ENCODE measurements at places on chromosomes 5 and 9. TPM values are rescaled to one million over a fixed set of nuclear protein-coding genes. Genes with fewer than 3 reads are reported as not detected.
A peak's percentile ranks its signal among the peaks of the same experiment; 100 is the strongest.

- no peak for DNase-seq
Measured at GRCh38 chr9:87569008-87569509, 71.4 kb downstream of the DAPK1 start.

DNA sequence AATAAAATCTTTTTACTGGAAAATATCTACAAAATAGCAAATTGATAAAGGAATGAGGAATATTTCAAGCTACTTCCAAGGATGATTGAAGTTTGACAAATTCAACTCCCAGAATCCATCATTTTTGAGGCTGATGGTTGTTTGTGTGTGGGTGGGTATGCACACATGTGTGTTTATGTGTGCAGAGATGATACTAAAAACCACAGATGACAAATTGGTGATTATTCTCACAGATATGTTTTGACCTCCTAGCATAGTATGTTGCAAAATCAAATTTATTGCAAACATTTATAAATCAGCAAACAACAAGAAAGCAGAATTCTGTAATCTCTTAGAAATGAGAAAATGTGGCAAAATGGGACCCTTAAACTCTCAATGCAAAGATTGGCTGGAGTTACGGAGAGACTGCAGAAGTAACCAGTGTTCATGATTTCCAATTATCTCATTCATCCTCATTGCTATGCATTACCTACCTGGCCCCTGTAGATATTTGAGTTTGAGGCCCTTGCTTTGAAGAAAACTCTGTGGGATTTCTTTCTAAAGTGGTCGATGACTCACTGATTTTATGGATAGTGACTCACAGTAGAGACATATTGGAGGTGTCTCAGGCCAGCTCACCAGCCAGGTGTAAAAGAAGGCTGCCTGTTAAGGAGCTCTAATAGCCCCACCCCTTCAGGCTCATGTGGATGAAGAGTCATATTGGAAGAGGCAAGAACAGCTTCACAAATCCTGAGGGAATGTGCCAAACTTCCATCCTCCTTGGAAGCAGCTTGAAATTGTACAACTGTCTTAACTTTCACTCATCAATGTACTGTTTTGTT, 44.6 kb upstream of the TMC1 start:
- DNase-seq = no peak

DNA sequence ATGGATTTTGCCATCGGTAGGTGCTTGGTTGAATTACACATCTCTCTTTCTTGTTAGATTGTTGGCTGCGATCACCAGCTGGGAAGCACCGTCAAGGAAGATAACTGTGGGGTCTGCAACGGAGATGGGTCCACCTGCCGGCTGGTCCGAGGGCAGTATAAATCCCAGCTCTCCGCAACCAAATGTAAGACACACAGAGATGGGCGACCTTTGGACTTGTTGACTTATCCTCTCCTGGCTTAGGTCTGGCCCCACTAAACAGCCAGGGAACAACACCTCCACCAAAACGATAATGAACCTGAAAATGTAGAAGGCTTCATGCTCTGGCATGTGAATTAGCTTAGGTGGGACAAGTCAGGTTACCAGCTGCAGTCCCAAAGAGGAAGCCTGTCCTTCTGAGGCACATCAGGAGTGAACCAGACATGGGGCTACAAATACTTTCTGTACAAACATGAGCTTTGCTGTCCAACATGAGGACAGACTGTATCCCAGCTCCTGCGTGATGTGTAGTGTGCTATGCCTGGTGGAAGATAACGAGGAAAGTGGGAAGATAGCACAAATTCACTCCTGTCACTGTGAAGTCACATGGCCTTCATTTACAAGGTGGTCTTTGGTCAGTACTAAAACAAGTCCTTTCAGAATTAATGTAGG, 148.4 kb downstream of the ADAMTSL1 start:
- DNase-seq = no peak

DNA sequence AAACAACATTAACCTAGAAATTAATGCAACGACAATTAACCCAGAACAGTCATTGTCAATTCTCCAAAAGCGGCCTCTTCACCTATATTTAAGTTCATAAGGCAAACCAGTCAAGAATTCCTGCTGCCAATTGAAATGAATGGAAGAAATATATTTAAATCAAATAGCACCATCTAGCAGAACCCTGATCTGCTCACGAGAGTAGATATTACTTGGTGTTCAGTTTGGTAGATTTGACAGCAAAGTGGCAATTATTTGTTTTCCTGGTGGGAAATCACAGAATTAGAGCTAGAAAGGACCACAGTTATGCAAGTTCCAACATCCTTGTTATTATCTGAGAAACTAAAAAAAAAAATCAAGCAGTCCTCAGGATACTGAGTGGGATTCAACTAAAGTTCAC, 2.3 kb downstream of the SSBP2 start:
- peak; percentile 52 for DNase-seq

DNA sequence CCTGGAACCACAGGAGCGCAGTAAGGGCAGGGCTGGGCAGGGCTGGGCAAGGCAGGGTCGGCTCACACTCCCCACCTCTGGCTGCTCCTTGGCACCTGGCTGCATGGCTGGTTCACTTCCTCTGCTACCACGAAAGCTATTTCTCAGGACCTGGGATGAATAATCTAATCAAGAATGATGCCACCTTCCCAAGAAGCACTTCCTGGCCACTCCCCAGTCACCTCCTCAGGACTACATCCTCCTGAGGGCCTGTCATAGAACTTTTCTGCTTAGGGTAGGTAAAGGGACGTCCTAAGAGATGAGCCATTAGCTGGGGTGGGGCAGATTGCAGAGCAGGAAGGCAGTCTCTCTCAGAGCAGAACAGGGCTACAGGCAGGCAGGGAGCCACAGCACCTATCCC, 288.2 kb upstream of the MAP3K1 start:
- no peak for DNase-seq

GRCh38 chr5:61949054-61949678, 356.8 kb upstream of the KIF2A start:
- no peak for DNase-seq

- DNase-seq = no peak
Measured at GRCh38 chr5:171601266-171601881, 181.9 kb downstream of the FGF18 start.

GRCh38 chr5:79255786-79256557, 20.0 kb downstream of the JMY start:
- no peak for DNase-seq

ZNF454 gene
- total RNA-seq = 4.9 TPM

NTMT1 gene
- 26.9 TPM for total RNA-seq

OR1J2 gene
- not detected for total RNA-seq

- DNase-seq = no peak
Measured at GRCh38 chr5:73967347-73967746, 341.4 kb downstream of the ARHGEF28 start.

GRCh38 chr9:2230362-2230761, 215.2 kb downstream of the SMARCA2 start:
- no peak for DNase-seq

GRCh38 chr9:86458191-86458855, 104.1 kb upstream of the TUT7 start:
- DNase-seq = no peak

CD14 gene
- 32.1 TPM for total RNA-seq

DNA sequence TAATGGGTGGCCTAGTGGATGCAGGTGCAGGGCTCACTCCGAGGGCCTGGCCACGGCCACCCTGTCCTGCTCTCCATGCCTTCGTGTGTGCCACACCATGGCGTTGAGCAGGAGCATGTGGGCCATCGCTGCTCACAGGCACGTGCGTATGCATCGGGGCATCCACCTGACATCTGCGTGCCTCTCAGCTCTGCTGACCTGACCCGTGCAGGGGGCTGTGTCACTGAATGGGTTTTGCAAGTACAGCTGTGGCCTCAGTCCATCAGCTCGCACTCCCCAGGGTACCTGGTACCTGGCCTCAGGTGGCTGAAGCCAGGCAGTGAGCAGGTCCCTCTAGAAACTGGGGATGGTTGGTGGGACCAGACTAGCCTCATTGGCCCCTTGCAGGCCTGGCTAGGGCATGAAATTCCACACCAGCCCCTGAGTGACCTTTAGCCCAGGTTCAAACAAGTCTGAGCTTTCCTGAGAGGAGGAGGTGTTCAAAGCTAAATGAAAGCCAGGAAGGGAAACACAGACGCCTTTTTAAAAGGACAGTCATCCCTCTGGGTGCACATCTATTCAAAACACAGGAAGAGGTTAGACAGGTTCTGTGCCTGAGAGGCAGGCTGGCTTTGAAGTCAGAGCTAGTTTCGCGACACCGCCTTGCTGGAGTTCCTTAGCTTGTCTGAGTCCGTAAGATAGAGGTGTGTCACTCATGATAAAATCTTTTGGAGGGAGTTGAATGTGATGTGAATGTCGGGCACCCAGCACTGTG, 74.0 kb downstream of the MACROH2A1 start:
- no peak for DNase-seq

HAPLN1 gene
- total RNA-seq = 0.31 TPM

DNA sequence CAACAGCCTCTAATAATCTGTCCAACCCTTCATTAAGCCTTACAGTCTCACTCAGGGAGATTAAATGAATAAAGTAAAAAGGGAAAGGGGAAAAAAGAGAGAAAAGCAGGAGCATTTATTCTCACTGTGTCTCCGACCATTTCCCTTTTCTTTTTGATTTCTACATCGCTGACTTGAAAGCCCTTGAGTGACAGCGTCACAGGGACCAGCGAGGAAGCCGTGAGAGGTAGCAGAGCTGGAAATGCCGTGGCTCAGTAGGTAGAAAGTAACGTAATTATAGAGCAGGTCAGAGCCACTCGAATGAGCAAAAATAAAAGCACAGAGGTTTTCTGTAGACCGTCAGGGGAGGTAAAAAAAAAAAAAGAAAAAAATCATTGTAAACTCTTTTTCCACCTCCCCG, 52.4 kb downstream of the ASS1 start:
- DNase-seq = no peak

- DNase-seq = no peak
Measured at GRCh38 chr5:77847129-77847460, 71.0 kb upstream of the TBCA start.

- DNase-seq = no peak
Measured at GRCh38 chr9:92517046-92517445, 18.7 kb downstream of the ECM2 start.

DNA sequence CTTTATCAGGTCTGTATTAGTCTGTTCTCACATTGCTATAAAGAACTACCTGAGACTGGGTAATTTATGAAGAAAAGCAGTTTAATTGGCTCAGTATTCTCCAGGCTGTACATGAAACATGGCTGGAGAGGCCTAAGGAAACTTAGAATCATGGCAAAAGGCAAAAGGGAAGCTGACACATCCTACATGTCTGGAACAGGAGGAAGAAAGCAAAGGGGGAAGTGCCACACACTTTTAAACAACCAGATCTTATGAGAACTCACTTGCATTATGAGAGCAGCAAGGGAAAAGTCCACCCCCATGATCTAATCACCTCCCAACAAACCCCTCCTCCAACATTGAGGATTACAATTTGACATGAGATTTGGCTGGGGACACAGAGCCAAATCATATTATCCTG, 132.1 kb downstream of the PCSK1 start:
- no peak for DNase-seq

DNA sequence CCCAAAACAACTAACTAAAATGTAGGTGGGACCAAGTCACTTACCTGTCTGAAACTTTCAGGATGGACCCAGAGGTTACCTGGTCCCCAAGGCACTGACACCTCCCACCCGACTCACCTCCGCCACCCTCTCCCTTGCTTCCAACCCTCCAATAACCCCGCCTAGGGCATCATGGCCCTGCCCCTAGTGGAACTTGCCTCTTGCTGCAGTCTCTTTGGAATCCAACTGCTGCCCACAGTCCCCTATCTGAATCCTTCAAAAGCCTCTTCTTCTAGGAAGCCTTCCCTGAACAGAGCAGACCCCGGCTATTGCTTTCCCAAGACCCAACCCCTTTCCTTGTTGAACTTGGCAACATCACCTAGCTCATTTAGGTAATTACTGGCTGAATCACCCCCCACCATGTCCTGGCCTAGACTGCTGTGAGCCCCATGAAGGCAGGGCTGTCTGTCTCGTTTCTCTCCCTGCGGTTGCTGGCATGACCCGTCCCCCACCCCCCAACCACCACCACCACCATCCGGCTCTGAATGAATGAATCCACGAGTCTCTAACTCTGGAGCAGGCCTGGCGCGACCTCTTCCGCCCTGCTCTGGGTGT, 9.4 kb downstream of the CRB2 start:
- DNase-seq = no peak

DNA sequence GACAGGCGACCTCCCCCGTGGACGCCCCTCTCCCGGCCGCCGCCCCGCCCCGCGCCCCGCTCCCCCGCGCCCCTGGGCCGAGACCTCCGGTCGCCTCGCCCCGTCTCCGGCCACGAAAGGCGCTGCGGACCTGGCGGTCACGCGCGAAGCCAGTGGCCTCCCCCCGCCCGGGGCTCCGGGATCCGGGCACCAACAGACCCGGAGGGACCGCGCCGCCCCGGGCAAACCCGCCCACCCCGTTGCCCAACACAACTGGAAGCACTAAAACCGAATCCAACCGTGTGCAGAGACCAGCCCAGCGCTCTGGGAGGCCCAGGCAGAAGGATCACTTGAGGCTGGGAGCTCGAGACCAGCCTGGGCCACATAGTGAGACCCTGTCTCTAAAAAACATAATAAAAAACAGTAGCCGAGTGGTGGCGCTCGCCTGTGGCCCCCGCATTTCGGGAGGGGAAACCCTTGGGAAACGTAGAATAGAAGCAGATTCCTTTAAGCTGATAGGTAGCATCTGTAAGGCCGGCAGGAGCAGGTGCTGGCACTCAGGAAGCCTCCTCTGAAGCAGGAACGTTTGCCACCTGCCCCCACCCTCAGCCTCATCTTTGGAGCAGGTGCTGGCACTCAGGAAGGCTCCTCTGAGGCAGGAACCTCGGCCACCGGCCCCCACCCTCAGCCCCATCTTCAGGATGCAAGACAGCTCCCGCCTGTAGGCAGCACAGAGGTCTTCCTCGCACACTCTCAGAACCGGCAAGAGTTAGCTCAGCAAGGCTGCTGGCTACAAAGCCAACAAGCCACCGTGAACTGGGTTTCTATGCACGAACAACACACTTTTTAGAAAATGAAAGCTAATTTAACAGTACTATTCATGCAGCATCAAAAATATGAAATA, 4.6 kb upstream of the SLC9A3 start:
- DNase-seq = no peak

CCL28 gene
- 0.22 TPM for total RNA-seq

- no peak for DNase-seq
Measured at GRCh38 chr5:136222580-136223235, 29.7 kb upstream of the SMIM32 start.

SEMA4D gene
- total RNA-seq = 12.8 TPM

- peak; percentile 89 for DNase-seq
Measured at GRCh38 chr9:112049811-112050516, 125.1 kb downstream of the SUSD1 start.

CARD9 gene
- total RNA-seq = 1.2 TPM

DNA sequence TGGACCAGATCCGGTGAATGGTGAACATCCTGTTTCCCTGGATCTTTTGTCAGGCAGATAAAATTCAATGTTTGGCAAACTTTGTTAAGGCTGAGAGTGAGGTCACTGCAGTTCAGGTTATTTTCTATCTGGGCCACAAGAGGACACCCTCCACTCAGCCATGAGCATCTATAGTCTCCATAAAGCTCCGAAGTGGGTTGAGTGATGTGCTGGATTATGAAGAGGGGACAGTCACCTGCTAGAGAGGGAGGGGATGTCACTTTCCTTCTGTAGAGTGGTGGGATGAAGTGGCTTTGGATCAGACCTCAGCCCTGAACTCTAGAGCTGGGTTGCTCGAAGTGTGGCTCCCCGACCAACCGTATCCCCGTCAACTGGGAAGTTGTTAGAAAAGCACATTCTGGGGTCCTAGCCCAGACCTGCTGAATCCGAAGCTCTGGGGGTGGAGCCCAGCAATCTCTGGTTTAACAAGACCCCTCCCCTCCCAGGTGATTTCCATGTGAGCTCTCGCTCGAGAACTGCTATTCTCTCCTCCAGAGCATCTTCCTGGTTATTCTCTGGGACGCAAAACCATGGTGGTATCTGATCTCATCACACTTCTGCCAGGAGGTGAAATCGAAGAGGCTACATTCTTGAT, 31.8 kb upstream of the FGF1 start:
- peak; percentile 88 for DNase-seq

CDKN2A gene
- 0.22 TPM for total RNA-seq
